ENCODE measurements at places on chromosomes 5 and 9.

DNA sequence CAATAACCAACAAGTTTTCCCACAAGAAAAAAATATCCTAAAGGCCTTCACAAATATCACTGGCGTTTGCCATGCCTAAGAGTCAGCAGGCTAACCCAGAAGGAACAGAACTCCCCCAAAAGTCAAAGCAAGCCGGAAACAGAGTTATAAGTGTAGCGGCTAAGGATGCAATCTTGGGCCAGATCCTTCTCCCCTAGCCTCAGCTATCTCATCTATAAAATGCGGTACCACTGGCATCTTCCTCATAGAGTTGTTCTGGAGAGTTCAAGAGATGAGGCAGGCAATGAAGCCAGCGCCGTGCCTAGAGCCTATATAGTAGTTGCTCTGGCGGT, 632 bp downstream of the DPM2 start:
- no peak for DNase-seq

- no peak for DNase-seq
These were observed 48.4 kb upstream of the ISOC1 start for GRCh38 chr5:129046151-129046550.

- DNase-seq: peak; percentile 36
These were observed 896 bp upstream of the PCSK5 start for GRCh38 chr9:75889577-75889976.

DNA sequence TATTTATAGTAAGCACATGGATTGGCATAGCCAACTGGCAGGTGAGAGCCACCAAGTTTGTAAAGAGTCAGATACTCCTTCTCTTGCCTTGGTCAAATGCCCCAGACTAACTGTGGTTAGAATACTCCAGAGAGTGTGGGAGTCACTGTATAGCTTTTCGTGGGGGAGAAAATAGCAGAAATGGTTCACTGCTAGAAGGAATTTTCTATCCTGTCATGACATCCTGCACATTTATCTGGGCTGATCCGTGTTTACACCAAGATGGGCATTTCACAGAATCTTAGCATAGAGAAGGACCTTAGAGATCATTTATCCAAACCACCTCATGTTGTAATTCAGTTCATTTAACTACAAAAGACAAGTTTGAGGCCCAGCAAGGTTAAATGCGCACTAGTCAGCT, 460.8 kb downstream of the ENC1 start:
- DNase-seq: no peak

DNA sequence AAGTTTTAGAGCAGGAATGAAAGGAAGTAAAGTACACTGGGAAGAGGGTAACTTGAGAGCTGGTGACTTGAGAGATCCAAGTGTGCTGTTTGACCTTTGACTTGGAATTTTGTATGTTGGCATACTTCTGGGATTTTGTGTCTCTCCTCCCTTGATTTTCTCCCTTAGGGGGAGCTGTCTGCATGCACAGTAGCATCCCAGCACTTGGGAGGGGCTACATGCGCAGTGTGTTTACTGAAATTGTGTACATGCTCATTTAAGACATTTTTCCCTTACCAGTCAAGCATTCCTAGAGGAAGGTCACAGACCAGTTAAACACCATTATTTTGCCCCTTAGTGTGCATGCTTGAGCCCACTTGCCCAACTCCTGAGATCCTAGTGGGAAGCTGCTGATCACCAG, 120.1 kb downstream of the ZNF622 start:
- no peak for DNase-seq

GRCh38 chr5:151970885-151971284, 46.2 kb upstream of the GLRA1 start:
- DNase-seq: no peak

DNA sequence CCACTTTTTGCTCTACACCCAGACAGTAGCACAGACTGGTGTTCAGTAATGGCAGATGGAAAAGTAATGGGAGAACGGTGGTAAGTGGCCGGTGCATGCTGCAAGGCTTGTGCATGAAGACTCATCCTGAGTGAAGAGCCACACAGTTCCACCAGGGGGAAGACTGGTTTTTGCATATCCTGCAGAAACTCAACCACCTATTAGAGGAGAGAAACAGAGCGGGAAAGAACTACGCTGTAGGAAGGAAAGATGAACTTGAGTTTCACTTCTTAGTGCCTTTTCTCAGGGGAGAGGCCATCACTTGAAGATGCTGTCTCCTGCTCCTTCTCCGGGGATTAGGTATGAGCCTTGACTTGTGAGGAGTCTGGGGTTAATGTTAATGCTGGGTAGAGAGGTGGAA, 9.4 kb upstream of the PRSS3 start:
- no peak for DNase-seq

DNA sequence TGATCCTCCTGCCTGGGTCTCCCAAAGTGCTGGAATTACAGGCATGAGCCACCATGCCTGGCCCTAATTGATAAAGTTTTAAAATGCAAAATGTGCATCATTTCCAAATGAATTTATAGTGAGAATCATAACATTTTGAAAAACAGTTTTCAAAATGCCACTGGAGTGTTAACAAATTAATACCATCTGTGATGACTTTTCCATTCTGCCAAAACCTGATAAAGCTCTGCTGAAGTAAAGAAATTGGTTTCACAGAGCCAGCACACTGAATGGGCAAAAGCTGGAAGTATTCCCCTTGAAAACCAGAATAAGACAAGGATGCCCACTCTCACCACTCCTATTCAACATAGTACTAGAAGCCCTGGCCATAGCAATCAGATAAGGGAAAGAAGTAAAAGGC, 89.6 kb downstream of the MUSK start:
- DNase-seq: no peak

DNA sequence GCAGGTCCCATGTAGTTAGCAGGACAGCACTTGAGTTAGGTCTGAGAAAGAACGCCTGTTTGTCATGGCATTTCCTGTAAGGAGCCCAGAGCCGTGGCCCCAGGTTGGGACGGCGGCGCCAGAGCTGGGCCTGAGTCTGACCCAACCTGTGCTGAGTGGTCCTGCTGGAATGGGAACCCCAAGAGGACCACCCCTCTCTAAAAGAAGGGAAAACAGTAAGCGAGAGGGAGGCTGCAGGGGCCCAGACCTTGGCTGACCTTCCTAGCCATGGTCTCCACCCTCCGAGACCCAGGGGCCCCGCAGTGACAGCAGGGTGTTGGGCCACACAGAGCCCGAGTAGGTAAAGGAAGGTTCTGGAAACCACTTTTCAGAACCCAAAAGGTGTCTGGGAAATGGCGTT, 1.8 kb upstream of the LRRC14B start:
- no peak for DNase-seq

DNA sequence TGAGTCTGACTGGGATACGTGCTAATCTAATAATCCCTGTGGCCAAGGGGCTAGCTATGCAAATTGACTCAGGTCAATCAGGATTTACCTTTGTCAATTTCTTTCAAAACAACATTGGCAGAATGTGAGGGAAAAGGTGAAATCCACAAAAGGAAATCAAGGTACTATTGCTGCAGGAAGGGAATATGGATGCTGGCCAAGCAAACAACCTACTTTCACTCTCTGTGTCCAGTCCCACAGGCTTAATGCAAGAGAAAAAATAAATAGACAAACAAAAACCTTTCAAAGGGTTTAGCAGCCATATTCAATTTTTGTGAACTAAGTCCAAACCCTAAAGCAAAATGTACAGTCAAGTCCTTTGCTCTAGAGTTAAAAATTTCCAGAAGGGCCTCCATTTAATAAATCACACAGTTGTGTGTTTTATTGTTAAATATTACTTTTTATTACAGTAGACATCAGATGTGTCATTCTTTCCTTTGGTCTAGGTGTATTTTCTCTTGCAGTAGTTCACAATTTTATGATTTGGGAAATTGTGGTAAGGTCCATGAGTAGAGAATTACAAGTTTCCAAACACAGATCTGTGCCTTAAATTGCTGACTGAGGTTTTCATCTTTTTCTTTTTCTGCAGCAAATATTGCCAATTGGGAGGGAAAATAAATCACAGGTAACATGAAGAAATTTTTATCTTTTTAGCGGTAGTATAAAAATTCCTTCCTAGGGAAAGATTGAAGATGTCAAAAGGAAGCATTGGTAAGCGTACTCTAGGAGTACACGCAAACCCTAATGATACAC, 309.1 kb downstream of the DMAC1 start:
- DNase-seq: no peak

DNA sequence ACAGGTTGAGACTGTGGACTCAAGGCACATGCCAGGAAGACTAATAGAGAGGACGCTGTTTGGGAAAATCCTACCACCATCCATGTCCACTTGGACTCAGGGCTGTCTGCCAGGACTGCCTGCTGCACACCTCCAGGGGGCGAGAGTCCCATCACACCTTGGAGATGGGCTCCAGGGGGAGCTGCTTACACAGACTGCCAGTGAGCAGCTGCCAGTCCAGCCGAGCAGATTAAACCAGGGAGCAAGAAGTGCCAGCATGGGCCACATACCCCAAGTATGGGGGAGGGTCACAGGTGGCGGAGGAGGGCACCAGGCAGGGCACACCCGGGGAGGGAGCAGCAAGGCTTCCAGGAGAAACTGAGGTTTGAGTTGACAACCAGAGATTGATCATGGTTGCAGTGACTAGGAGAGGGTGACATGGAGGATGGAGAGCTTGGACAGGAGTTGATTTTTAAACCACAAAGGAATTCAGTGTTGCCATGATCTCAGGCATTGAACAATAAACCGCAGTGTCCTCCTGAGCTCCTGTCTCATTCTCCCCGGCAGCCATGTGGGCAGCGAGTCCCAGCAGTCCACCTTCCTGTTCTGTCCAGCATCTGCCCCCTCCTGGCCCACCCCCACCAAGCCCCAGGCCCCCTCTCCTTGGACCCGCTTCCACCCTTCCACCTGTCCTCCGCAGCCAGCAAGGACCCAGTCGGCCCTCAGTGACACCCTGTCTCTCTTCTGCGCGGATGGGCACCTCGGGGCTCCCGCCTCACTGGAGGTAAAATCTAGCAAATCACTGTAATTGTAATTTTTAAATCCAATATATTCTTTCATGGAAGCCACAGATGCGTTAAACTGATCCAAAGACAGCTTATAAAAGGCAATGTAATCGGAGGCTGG, 3.1 kb upstream of the VAV2 start:
- DNase-seq: peak; percentile 16

GRCh38 chr5:154989626-154990025, 23.9 kb upstream of the KIF4B start:
- DNase-seq: no peak

GRCh38 chr5:63794979-63795378, 167.3 kb downstream of the HTR1A start:
- no peak for DNase-seq

DNA sequence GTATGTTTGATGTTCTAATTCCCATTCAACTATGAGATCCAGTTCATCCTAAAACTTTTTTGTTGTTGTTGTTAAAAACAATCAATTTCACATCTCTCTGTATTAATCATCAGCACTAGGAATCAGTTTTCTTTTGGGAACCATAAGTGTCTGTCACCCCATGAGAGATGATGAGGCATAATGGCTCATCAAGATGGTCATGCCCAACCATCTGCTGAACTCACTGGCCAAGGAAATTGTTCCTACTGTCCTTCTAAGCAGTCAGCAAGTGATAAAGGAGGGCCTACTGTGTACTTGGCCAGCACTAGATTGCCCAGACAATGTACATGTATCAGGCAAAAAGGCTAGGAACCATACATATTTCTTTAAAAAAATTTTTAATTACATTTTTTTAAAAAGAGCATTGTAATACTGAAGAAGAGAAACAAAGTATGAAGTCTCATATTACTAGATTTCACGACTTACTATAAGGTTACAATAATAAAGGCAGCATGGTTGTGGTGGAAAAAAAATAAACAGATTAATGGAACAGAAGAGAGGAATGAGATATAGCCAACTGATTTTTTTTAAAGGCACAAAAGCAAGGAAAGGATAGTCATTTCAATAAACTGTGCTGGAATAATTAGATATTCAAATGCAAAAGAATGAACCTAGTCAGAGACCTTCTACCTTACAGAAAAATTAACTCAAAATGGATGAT, 458.3 kb downstream of the SPOCK1 start:
- no peak for DNase-seq

- DNase-seq: peak; percentile 67
These were observed 57.7 kb downstream of the DUSP1 start for GRCh38 chr5:172713113-172713808.

DNA sequence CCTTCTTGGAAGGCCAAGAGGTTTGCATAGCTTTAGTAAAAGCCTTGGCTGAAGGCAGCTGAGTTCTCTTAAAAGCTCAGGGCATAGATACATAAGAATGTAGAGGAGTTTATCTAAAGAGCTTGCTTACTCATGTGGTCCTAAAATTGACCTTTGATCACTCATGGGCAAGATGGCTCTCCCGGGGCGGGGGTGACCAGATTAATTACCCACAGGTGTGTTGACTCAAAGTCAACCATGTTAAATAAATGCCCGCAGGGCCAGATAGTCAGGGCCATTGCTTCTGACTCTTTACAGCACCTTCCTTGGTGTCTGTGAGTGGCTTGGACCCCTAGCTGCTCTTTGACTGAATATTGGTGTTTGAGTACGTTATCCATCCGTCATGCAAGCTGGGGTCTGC, 33.1 kb upstream of the GHR start:
- no peak for DNase-seq

- DNase-seq: no peak
These were observed 96.2 kb downstream of the ARHGEF28 start for GRCh38 chr5:73722231-73722630.

DNA sequence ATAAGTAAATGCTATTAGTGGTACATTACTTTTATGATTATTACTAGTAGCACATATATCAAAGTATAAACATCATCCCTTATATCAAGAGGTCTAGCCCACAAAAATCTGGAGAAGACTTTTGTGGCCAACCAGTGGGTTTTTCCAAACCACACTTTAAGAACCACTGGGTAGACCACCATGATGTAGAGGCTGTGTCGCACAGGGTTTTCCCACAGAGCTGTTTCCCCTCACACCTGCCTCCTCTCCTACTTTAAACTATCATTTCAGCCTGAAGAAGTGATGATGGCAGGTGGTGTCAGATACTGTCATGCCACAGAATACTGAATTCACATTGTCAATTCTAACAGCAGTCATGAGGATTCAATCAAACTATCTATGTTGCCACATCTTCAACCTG, 109.2 kb downstream of the FBXW11 start:
- DNase-seq: peak; percentile 57

- no peak for DNase-seq
These were observed 66.4 kb upstream of the PIK3R1 start for GRCh38 chr5:68149189-68149588.

DNA sequence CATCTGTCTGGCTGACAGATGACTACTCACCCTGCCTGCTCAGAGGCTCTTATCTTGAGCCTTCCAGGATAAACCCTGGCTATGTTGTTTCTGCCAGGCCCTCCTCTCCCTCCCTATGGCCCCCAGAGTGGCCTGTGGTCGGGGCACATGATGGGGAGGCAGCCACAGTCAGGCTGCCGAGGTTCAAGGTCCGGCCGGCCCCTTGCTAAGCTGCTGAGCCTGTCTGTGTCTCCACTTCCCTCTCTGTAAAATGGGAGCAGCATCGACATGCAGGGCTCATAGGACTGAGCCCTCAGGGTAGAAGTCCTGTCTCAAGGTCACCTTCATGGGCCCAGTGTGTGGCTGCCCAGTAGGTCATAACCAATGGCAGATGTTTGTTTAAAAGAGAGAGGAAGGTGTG, 28.5 kb downstream of the WNK2 start:
- DNase-seq: no peak

GRCh38 chr9:2465921-2466460, 155.6 kb upstream of the VLDLR start:
- no peak for DNase-seq

All from DND-41 (cell line).